ENCODE measurements at places on chromosomes 7 and 10.

- DNase-seq, result no peak
Observed at GRCh38 chr10:18795549-18795948, 136.3 kb downstream of the ARL5B start.

DNA sequence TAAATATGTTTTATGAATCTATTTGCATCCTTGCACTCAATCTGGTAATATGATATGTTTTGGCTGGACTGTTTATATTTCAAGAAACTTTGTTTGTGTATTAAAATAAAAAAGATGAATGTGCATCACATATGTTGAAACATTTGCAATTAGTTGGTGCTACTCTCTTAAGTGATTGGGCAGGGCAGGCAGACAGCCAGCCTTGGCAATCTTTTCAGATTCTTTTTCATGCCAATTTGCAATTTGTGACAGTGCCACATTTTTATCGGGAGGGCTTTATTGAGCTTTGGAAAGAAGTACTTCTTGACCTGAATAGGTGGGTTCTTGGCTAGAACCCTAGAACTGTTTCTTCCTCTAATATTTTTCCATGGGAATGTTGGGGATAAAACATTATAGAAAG is 152.2 kb downstream of the NXPH1 start:
- no peak for DNase-seq

DNA sequence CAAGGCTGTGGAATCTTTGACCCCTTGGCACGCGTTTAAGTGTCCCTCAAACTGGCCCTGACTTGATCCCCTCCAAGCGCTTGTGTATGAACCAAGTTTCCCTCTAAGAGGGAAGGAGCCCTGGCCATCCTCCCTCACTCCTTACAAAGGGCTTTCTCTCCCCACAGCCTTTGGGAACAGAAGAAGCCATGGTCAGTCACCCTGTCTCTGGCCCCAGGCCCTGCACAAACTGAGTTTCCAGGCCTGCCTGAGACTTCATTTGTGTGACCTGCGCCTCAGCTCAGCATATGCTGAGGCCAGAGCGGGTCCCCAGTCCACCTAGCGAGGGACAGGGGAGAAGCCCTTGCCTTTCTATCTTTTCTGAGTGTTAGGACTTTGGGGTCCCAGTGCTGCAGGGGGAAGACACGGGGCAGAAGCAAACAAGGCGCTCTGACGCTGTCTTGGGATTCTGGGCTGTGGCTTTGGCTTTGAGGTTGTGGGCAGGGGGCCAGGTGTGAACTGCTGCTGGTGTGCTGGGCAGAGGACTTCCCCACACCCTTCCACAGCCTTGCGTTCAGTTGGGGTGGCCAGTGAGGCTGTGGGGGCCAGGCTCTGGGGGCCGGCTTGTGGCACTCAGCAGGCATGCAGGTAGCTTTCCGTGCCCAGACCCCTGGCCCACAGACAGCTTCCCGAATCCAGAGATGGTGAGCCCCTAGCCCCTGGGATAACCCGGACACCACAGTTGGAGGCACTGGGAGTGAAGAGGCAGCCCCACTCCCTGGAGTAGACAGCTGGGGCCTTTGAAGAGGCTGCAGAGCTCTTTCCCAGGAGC is 1.5 kb downstream of the RET start:
- DNase-seq, result no peak

GRCh38 chr10:69413221-69413865 is 3.4 kb downstream of the TACR2 start:
- no peak for DNase-seq

GRCh38 chr7:100011516-100011915 is 3.9 kb upstream of the ZKSCAN1 start:
- no peak for DNase-seq

GRCh38 chr10:35375091-35375765 is 38.9 kb downstream of the CCNY start:
- DNase-seq, result no peak

GRCh38 chr7:64636386-64636785 is 29.5 kb upstream of the ZNF107 start:
- DNase-seq, result no peak

GRCh38 chr10:72174297-72174662 is 41.5 kb upstream of the ANAPC16 start:
- DNase-seq, result no peak

GRCh38 chr7:18363751-18364380 is 131.7 kb upstream of the HDAC9 start:
- DNase-seq, result no peak

DNA sequence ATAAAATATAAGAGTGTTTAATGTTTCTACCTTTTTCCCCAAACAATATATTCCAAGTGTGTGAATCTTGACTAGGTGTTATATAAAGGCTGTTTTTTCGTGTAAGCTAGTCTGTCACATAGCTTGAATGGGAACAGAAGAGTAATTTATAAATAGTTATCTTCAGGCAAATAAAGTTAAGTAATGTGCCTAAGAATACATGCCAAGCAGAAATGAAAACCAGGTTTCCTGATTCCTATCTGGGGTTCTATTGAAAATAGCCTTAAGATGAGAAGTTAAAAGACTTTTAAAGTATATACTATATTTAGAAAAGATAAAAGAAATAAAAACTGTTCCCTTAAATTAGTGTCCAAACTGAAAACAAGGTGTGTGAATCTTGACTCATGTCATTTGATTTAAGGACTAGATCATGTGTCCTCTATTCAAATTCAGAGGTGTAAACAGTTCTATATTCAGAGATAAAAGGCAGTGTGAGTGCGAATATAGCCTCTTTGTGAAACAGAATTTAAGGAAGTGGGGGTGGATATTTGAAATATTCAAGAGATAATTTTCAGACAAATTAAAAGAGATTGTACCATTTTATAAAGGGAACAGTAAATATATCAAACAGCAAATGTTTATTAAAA is 247.5 kb downstream of the THSD7A start:
- no peak for DNase-seq

DNA sequence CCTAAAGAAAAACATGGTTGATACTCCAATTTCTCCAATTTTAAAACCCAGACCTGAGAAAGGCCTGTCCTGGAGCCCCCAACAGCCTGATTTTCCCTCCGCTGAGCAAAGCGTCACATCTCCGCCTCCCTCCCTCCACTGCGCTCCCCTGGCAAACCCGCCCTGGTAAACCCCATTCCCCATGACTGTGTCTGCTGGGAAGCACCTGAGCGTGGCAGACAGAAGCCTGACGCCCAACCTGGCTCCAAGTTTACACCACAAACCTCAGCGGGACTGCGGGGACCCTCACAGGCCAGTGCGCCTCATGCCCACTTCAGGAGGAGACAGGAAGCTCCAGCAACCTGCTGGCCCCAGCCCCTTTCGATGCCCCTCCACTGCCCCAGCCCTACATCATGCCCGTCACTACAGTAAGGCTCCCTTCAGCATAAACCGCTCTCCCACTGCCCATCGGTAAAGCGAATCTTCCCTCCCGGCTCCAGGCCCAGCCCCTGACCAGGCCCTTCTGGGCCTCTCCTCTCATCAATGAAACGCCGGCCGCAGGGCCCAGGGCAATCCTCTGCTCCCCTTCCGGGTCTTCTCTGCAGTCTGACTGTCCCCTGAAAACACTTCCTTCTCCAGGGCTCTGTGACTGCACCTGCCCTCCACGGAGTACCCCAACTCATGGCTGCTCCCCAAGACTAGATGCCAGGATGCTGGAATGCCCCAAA is 233.3 kb downstream of the MAD1L1 start:
- DNase-seq, result no peak

DNA sequence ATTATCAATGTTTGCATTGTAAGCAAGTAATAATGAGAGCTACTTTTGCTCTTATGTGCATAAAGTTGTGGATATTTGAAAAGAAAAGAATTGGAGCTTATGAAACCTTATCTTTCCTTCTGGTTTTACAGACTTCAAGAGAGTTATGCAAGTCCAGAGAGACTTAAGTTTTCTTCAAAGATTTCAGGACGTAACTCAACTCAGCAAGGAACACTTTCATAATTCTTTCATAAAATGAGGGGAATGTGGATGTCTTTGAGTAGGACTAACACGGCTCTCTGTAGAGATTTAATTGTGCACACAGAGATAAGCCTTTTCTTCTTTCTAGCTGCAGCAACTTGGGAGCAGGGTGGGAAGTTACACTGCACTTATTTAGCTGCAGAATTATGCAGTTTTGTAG is 97.5 kb downstream of the DNAJB9 start:
- DNase-seq, result no peak

GRCh38 chr7:28957064-28957750 is 923 bp downstream of the TRIL start:
- DNase-seq, result no peak

DNA sequence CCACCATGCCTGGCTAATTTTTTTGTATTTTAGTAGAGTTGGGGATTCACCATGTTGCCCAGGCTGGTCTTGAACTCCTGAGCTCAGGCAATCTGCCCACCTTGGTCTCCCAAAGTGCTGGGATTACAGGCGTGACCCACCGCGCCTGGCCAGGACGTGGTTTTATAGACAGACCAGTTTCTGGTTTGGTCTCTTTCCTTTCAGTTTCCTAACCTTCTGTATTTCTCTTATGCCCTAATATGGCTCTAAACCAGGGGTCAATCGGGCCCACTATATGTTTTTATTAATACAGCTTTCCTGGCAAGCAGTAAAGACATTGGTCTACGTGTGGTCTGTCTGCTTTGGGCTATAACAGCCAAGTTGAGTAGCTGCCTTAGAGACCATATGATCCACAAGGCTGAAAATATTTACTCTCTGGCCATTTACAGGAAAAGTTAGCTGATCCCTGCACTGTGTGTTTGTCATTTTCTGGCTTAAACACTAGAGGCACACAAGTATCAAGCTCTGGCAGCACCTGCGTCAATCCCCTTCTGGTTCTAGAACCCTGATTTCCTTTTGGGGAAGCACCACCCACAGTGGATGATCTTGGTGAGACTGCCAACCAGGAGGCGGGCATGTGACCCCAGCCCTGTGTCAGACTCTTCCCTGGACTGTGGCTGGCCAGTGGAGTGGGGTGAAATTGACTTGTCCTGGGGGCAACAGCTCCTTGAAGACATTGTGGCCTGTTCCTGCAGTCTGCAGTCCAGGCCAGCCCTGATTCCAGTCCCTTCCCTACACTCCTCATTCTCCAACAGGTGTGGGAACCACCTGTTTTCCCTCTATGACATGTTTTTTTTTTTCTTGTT is 497.2 kb downstream of the PLXNA4 start:
- DNase-seq, result no peak

DNA sequence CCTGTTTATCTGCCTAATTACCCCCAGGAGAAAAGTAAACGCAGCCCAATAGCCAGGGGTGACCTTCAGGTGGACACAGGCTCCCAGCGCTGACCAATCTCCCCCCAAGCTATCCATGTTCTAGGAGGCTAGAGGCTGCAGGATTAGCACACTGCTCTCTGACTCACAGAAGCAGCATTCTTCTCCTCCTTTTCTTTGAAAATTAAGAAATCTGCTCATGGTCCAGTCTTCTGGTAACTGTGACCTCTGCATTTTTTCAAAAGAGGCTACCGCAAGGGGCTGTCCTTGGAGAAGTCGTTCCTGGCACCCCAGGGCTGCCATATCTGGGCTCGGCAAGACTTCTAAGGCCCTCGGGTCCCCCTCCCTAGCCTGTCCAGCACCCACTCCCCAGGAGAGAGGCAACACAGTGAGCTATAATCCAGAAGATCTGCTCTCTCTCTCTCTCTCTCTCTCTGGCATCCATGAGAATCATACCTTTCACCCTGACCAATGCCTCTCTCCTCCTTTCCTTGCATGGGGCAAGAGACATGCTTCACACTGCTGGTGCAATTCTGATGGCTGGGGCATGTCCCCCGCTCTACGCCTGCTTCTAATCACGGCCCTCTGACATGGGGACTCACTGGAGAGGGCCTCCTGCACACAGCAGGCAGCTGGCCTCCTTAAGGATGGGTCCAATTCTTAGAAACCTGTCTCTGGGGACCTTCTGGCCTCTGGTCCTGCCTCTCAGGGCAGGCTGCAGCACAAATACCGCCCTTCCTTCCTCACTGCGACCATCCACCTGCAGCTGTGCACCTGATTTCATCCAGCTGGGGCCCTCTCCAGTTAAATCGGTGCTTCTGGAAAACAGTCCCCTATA is 27.3 kb downstream of the ANXA11 start:
- DNase-seq, result no peak

DNA sequence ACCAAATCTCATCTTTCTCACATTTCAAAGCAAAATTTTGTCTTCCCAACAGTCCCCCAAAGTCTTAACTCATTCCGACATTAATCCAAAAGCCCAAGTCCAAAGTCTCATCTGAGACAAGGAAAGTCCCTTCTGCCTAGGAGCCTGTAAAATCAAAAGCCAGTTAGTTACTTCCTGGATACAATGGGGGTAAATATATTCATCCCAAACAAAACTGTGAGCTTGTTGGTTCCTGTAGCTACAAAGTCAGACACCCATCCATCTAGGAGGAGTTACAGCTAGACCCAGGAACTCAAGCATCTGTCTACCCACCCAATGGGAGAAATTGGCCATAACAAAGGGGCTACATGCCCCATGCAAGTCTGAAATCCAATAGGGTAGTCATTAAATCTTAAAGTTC is 51.9 kb downstream of the MTURN start:
- DNase-seq, result no peak

- no peak for DNase-seq
Observed at GRCh38 chr7:28854750-28855074, 103.4 kb downstream of the TRIL start.

GRCh38 chr10:116878123-116878522 is 28.8 kb downstream of the ENO4 start:
- no peak for DNase-seq

- no peak for DNase-seq
Observed at GRCh38 chr10:93806903-93807302, 49.2 kb downstream of the LGI1 start.

GRCh38 chr10:33749067-33749735 is 414.7 kb upstream of the NRP1 start:
- DNase-seq, result no peak

DNA sequence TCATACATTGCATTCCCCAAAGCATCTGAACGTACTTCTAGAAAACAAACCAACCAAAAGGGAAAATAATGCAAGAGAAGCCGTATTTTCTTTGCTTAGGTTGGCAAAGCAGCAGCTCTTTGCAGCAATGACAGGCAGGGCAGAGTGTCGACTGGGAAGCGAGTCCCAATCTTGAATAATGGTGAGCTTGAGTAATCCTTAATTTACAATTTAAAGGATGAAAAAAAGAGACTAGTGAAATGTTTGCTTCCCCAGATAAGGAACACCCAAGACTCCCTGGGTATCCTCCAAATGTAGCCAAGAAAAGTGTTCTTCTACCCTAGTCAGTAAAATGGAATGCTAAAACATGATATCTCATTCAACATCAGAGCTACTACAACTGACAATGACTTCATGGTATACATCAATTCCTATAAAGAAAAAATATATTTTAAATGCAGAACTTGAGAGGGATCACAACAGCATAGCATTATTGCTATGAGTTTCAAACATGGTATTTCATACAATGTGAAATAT is 32.0 kb downstream of the GPAM start:
- no peak for DNase-seq

GRCh38 chr10:71663311-71663710 is 56.3 kb downstream of the C10orf105 start:
- DNase-seq, result no peak

DNA sequence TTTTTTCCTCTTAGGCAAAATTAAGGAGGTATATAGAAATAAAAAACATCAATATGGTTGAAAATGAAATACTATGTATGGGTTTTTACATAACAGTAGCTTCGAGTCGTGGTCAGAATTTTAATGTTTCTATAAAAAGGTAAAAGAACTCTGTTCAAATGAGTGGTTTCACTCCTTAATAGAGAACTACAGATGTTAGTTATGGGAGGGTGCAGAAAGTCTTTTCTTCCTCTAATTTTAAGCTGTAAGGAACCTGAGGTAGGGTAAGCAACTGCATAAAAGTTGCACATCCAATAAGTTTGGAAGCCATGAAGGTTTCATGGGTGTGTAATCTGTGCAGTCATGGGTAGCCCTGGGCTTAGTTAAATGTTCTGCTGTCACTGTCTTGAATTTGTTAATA is 141.3 kb downstream of the SUGCT start:
- no peak for DNase-seq
